ENCODE measurements at places on chromosomes 6 and 20.

- no peak for DNase-seq
Measured at GRCh38 chr6:19312241-19312978, 524.8 kb upstream of the ID4 start.

GRCh38 chr6:142698751-142699150 is 246.2 kb downstream of the HIVEP2 start:
- DNase-seq, result no peak

- no peak for DNase-seq
Measured at GRCh38 chr6:169153401-169153800, 100.2 kb downstream of the THBS2 start.

- DNase-seq, result no peak
Measured at GRCh38 chr20:20752712-20753111, 40.3 kb upstream of the RALGAPA2 start.

DNA sequence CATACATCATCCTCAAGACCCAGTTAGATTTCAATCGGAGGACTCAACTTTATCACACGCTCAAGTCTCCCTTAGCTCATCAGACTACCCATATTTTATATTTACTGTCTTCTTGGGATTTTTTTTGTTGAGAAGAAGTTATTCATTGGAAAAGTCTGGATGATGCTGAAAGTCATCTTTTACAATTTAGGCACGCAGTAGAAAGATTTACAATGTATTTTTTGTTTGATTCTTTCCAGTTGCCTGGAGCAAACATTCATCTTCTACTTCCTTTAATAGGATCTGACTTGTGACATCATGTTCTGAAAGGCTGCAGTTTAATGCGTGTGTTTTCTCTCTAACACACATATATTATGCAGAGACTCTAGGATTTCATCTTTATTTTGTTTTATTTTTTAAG is 235.7 kb downstream of the DOK5 start:
- no peak for DNase-seq

DNA sequence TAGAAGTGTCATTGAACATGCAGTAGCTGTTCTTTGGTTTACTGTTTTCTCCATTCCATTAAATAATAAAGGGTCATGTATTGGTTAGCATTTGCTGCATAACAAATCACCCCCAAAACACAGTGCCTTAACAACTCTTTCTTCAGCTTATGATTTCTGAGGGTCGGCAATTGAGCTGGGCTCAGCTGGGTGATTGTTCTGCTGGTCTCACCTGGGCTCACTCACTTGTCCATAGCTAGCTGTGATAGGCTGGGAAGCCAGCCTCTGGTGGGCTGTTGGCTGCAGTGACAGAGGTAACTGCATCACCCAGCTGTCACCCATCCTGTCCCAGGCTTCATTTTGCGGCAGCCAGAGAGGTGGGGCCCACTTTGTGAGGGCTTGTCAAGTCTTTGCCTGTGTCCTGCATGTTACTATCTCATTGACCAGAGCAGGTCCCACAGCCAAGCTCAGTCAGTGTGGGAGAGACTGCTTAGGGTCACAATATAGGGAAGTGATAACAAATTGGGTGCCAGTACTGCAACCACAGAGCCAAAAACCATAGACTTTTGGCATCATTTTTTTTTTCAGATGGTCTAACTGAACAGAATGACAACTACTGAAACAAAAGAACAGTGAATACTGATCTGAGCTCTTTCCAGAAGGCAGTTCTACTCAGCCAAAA is 76.9 kb downstream of the SYNDIG1 start:
- DNase-seq, result no peak

DNA sequence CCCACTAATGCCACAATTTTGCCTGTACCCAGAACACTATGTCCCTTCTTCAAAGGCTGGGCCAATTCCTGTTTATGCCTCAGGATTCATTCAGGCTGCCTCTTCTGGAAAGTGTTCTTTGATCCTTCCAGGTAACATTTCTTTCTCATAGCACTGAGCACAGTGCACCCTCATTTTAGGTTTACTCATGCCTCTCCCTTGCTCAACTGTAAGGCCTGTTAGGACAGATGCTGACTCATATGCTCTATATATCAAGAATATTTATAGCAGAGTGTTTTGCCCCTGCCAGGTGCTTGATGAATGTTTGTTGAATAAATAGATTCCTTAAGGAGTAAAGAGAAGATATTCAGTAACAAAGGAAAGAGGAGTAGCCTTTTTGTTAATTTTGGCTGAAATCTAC is 263.9 kb downstream of the PHF3 start:
- DNase-seq, result no peak

- no peak for DNase-seq
Measured at GRCh38 chr20:51065615-51066014, 42.7 kb upstream of the KCNG1 start.

DNA sequence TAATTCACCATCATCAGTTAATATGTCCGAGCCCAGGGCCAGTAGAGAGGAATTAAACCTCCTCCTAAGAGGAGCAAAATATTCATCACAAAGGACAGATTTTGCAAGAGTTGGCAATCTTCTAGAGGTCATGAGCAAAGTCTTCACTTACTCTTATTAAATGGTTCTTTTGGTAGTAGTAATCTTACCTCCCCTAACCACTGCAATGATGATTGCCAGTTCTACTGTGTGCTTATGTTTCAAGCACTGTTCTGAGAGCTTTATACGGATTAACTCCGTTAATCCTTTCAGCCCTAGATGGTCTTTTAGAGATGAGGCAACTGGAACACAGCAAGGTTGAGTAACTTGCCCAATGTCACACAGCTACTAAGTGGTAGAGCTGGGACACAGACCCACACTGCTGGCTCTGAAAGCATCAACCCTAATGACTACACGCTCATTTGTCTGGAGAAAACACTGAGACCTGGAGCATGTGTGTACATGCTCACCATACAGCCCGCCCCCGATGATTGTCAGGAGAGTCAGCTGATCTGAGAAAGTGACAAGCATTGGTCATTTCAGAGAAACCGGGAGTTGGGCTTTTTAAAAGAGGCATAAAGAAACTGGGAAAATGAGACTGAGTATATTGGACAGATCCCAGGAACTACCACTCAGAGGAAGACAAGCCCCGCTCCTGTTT is 276.0 kb downstream of the NRN1 start:
- no peak for DNase-seq

DNA sequence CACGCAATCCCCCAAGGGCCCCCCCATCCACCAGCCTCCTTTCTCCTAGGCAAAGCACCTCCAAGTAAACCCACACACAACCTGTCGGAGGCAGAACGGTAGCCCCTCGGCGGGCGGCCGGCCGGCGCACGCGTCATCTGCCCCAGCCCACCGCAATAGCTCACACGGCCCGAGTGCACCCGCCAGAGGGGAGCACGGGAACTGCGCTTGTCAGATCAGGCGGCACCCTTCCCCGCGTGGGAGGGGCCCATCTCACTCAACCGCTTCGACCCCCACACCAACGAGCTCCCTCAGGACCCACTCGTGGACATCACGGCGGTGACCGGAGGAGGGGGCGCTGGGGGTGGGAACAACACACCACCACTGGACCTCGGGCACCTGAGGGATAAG is 767.9 kb upstream of the DEFB115 start:
- no peak for DNase-seq

- DNase-seq, result no peak
Measured at GRCh38 chr6:98832284-98833056, 1.9 kb upstream of the POU3F2 start.

- DNase-seq, result no peak
Measured at GRCh38 chr20:20103486-20103885, 51.2 kb downstream of the CFAP61 start.

- no peak for DNase-seq
Measured at GRCh38 chr6:30790724-30791383, 46.5 kb upstream of the IER3 start.

DNA sequence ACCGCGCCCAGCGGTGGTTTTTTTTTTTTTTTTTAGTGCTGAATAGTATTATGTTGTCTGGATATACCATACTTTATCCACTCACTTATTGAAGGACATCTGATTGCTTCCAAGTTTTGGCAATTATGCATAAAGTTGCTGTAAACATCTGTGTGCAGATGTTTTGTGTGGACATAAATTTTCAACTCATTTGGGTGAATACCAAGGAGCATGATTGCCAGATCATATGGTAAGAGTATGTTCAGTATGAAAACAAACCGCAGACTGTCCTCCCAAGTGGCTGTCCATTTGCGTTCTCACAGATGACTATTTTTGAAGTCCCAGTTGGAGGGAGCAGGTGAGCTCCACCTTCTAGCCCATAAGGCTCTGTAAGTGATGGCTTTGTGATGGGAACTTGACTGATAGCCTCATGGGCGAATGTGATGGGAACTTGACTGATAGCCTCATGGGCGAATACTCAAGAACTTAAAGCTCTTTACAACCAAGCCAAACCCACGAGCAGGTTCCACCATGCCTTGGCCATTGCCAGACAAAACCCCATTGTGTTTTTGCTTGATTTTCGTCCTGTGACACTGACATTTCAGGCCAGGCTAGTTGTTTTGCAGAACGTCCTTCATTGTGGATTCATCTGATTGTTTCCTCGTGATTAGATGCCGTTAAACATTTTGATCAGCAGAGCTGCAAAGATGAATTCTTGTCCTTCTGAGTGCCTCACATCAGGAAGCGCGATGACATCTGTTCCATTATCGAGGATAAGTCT is 51.0 kb downstream of the ZBTB2 start:
- DNase-seq, result no peak

- DNase-seq, result no peak
Measured at GRCh38 chr20:23367770-23368169, 5.8 kb downstream of the GZF1 start.

- peak; percentile 43 for DNase-seq
Measured at GRCh38 chr20:33667676-33668465, 1.1 kb downstream of the ACTL10 start.

- DNase-seq, result no peak
Measured at GRCh38 chr6:137829641-137830083, 37.4 kb upstream of the TNFAIP3 start.

DNA sequence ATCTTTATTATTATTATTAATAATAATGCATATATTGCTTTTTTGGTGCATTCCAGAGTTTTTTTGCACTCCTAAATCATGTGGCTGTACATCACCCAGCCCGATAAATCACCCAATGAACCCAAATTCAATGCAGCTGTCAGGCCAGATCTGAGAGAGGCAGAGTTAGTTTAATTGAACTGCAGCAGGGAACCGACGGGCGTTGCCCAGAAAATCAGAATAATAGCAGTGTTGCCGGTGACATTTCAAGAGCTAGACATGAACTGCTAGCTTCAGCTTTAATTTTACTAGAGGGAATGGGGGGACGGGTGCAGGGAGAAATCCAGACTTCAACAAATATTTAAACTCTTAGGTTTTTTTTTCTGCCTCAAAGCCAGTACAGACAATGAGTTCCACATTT is 135.0 kb downstream of the CLIC5 start:
- no peak for DNase-seq

DNA sequence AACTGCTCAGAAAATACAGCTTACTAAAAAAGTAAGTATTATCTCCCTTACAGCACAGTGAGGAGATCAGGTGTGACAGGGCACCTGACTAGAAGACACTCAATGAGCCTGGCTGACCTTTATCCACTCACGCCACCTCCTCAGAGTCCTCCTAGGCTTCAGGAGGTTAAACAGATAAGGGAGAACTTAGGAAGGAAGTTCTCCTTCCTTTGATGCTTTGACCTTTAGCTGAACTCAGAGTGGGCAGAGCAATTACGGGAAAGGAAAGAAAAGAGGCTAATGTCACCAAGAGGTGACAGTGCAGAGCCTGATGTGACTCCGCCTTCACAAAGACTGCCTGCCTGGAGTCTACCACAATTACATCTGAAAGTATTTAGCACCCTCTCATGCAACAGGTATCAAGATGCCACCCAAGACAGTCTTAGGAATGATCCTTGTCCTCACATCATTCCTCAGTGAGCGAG is 36.7 kb downstream of the MAN1A1 start:
- no peak for DNase-seq
